ENCODE measurements at places on chromosomes 5 and 9.

DNA sequence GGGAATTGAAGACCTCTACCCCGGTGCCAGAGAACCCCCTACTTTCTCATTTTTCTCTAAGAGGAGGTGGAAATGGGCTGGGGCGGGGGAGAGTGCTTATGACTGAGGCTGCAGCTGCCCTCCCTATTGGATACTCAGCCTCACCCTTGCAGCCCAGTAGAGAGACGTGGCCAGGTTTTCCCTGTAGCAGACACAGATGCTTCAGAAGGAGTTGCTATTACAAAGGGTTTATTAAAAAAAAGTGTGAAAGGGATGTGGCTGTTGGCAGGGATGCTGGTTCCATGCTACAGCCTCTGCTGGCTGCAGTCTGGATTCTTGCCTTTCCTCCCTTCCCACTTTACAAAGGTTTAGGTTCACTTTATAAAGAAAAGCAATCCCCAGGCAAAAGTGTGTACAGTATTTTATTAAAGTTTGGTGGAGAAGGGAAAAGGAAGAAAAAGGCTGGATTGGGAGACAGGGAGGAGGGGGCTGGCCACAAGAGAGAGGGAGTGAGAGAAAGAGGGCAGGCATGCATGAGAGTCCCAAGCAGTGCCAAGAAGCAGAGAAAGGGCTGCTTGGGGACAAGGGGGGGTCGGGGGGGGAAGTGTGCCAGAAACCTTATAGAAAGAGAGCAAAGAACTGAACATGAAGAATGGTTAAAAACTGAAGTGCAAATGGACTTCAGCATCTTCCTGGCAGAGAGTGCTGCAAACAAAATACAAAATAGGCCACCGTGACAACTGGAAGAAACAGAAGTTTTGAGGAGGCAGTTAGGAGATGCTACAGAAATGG is 29.5 kb upstream of the NFIB start:
- no peak for DNase-seq

DNA sequence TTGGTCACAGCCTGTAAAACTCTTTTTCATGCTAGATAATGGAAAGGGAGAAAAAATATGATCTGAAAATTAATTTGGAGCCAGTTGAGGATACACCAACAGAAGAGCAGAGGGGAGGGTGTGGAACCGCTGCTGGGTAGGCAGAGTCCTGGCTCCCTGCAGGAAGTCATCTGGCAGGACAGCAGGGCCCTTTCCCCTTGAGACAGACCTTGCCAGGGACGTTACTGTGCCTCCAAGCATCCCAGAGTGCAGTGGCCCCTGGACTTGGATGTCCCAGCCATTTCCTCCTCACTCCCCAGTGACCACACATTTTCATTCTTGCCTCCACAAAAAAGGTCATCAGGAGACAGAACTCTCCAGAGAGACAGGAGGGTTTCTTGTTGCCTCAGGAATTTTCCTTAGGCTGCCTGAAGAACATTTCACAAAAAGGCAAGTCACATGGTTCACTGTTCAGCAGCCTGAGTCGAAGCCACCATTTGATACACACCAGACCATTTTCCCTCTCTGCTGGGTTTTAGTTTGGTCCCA is 5.9 kb downstream of the TRPM3 start:
- DNase-seq: no peak

- DNase-seq: no peak
Observed at GRCh38 chr9:88077071-88077617, 61.1 kb downstream of the SPATA31C2 start.

GRCh38 chr5:170211575-170212334 is 21.0 kb upstream of the C5orf58 start:
- no peak for DNase-seq

DNA sequence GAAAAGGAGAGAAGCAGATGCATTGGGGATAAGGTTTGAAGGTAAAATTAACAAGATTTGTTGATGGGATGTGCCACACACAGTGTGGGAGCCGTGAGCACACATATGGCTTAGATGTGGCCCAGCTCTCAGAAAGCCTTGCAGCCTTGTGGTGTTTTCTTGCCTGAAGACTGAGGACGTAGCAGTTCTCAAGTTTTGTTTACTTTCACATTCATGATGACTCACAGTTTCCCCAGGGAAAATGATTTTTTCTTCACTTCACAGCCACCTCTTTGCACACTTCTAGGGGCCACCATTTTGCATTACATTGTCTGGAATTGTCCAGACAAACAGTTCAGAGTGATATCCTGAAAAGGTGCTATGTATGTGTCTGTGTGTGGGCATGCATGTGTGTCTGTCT is 126.2 kb downstream of the BASP1 start:
- peak; percentile 83 for DNase-seq

DNA sequence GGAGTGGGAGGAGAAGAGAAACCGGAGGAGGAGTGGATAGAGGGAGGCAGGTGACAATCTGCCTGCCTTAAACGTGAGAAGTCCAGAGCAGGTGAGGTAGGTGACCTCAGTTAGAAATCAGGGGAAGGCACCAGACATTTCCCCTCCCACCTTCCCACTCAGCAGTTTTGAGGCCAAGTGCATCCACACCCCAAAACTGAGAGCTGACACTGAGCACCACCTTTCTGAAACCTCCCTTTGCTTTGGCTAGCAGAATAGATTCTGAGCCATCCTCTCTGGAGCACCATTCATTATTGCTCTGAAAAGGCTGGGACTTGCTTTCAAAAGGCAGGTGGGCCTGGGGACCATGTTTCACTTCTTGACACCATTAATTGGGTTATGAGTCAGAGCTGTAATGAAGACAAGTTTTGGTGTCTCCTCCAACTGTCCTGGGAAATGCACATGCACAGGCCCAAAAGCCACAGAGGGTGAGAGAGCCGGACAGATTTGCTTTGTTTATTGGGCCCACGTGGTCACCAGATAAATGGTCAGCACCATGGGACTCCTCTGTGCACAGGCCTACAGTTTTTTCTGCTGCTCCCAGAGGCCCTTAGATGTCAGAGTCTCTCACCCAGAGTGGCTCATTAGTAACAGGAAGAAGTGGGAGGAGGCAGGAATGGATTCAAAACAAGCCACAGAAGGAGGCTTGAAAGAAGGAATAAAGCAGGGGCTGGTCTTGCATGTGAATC is 314.7 kb downstream of the TLE1 start:
- no peak for DNase-seq

DNA sequence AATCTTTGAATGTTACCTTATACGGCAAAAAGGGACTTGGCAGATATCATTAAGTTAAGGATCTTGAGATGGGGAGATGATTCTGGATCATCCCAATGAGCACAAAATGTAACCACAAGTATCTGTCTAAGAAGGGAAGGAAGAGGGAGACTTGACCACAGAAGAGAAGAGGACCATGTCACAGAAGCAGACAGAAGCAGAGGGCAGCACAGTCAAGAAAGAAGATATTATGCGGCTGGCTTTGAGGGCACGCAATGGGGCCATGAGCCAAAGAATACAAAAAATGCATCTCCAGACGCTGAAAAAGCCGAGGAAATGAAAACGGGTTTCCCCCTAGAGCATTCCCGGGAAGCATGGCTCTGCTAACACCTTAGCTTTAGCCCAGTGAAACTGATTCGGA is 225.3 kb downstream of the NR2F1-AS1 start:
- DNase-seq: no peak

DNA sequence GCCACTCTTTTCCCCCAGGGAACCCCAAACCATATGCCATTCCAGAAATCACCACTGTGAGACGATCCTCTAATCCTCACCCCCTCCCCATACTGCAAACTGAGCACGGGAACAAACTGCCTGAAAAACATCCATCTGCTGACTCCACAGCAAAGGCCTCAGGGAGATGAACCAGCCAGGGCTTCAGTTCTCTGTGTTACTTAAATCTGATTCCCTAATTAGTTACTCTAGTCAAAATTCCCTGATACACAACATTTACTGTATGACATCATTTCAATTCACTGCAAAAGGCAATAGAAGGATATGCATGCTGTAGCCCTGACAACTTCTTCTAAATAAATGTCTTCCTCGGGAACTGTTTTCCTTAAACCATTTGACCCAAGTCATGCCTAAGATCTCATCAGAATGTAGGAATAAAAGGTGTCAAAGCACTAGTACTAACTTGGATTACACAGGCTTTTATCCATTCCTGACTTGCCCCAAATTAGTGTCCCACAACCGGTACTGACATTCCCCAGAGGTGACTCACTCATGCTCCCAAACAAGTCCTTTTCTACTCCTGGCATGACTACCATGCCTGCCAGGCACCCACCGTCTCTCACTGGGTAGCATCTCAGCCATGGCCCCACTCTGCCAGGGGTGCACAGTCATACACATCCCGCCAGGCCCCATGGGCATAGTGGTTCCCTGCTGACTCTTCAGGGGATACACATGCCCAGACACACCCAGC is 35.0 kb downstream of the MTX3 start:
- no peak for DNase-seq

- DNase-seq: no peak
Observed at GRCh38 chr5:167633931-167634341, 657.5 kb upstream of the WWC1 start.

DNA sequence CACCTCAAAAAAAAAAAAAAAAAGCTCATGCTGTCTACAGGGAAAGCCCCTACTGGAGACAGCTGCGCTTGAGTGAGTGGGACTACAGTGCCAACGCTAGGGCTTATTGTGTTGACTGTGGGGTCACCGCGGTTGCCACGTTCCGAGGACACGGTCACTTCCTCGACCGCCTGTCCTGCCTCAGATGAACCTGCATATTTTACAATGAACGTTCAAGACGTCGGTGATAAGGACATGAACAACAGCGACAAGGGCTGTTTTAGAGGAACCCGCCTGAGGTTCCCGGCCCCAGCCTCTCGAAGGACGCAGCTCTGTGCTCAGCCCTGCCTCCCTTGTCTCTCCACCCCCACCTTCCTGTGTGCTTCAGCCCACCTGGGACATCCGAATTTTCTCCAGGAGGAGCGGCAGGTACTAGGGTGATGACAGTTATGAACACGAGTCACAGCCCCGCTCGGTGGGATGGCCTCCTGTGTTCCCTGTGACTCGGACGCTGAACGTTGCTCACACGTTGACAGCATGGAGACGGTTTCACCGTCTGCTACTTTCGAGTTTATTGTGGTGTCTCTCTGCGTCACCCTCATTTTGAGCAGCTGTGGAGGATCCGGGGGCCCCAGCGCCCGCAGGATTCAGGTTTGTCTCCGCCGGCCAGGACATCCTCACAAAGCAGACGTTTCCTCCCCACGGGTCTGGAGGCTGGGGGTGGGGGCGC is 11.3 kb upstream of the DIPK1B start:
- no peak for DNase-seq

DNA sequence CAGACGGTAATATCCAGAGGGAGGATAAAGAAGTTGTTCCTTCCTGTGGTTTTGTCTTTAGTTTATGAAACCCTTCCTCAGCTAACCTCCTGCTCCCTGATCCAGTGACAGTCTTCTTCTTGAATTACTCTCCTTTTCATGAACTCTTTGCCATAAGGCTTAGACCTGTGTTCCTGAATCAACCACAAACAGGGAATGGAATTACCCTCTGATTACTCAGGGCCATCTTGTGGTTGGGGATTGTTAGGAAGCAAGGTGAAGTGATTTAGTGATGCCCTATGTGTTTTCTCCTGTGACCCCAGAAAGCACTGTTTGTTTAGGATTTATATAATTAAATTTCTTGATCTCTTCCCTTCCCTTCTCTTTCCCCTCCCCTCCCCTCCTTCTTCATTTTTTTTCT is 409.1 kb downstream of the TAF11L14 start:
- no peak for DNase-seq

DNA sequence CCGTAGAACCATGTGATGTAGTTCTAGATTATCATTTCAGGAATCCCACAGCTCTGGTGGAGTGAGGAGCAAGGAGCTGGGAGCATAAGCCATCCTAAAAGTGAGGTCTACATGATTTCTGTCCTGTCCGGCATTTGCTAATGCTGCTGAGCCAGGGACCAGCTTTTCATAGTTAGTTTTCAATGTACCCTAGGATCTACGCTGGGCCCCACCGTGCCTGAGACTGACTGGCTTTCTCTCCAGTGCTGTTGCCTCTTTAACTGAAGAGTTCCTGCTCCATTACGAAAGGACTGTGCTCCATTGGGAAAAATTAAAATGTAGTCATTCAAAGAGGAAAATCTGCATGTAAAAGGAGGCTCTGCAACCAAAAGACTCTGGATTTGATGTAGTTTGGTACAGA is 634.8 kb downstream of the DMRTA1 start:
- DNase-seq: no peak

DNA sequence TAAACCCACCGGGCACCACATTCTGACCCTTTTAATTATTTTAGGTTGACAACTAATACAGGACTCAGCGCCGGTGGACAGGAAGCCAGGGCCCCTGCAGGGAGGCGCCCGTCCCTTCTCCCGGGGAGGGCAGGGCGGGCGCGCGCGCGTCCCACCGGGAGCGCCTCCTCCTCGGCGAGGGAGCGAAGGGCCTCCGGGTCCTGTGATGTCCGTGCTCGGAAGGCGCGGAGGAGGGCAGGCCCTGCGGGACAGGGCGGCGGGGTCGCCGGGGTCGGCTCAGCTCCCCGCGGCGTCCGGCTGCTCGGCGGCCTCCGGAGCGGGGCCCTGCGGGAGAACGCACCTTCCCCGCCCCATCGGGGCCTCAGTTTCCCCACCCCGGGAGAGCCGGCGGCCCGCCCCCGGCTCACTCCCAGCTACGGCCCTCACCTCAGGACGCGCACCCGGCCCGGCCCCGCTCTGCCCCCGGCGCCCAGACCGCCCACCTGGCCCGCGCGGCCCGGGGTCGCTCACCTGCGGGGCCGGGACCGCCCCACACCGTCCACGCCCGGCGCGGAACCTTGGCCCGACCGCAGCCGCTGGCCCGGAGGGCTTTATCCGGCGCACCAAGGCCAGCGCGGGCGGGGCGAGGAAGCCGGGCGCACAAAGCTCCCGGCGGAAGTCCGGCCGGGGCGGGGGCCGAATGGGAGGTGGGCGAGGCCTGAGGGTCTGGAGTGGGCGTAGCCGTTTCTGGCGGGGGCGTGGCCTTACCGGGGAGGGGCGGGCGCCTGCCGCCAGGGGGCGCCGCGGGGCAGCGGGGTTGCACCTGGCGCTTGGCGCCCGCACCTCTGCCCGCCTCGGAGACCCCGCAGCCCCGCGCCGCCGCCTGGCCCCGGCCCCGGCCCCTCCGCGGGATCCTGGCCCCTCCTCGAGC is at the start of the genes EXD3 and NOXA1:
EXD3 (minus strand) TSS at position 559 of the 910 bp plus-strand sequence. CDS start 27,805 bp downstream, outside the sequence.
NOXA1 (plus strand) TSS at position 790 of the 910 bp plus-strand sequence. CDS start 137 bp downstream, outside the sequence.
- DNase-seq: peak; percentile 67

DNA sequence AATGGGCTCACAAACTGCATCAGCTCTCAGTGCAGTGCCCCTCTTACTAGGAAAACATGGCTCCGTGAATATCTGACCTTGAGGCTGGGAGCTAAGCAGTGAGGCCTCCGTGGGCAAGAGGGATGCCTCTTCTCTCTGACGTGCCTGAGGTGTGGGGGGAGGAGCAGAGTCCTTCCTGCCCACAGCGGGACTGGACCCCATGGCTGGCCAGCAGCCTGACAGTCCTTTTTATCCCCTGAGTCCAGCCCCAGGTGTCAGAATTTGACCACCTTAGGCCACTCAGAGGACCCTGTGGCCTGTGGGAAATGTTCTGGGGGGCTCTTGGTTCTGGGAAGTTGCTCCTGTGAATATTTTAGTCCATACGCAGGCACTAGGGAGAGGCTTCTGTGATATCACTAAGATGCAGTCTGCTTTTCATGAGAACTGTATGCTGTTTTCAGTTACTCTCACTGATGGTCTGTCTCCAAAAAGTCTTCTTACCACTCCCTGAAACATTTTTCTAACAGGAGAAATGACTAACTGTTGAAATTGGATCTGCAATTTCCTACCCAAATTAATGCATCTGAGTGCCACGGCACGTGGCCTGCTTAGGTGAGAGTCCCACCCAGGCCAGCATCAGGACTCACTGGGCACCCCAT is 23.4 kb downstream of the ANGPTL2 start:
- DNase-seq: no peak

Measured in smooth muscle cell of the brain vasculature (primary cell).